ENCODE measurements at places on chromosomes 7 and 10. TPM values are rescaled to one million over a fixed set of nuclear protein-coding genes. Genes with fewer than 3 reads are reported as not detected.

- H3K4me1 ChIP-seq, result no peaks in the 10 kb centered on the region
- no peak overlapping the region for H3K27ac ChIP-seq
- H3K36me3 ChIP-seq, result no peaks in the 10 kb centered on the region
- no peak overlapping the region for H3K4me3 ChIP-seq
- H3K27me3 ChIP-seq, result no peaks in the 10 kb centered on the region
These were observed 13.1 kb upstream of the GOT1 start for GRCh38 chr10:99443500-99443899.

SERPINE1 gene
- total RNA-seq, result 13.0 TPM

- H3K27me3 ChIP-seq, result no peaks in the 10 kb centered on the region
- no peak overlapping the region for H3K27ac ChIP-seq
- H3K36me3 ChIP-seq, result peaks cover 6% of the 10 kb centered on the region
These were observed 61.8 kb upstream of the SDK1 start for GRCh38 chr7:3239291-3239691.

DNA sequence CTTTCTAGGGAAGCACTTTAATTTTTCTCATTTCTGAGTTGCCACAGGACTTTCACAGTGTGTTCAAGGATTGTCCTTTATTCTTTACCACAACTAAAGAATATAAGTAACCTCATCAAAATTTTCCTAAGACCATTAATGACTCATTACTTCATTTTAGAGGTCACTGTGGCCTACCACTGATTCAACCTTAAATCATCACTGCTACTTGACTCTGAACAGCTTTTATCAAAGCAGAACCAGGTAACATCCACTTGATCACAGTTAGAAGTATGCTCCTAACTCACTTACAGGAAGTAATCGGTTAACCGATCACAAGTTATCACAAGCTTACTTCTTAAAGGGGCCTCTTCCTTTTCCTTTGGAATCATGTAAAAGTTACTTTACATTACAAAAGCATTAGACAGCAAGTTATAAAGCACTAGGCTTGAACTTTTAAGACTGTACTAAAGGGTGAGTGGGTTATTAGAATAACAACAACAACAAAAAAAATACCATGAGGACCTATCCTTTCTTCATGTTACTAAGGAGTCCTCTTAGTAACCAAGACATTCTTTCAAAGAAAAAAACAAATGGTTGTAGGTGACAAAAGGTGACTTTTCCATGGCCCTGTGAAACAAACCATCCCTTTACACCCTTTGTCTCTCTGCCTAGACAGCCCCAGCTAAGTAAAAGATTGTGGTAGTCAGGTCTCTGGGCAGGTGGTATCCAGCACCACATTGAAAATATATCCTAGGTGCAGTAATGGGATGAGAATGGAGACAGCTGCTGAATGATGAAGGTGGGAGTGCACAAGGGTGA, 40.0 kb upstream of the PDK4 start:
- DNase-seq, result no peak
- no peak overlapping the region for H3K27ac ChIP-seq
- 0 out of 2 replicates have a peak, but pooled peaks cover 4% of the 10 kb centered on the region for H3K4me1 ChIP-seq
- no peak overlapping the region for H3K4me3 ChIP-seq

DNA sequence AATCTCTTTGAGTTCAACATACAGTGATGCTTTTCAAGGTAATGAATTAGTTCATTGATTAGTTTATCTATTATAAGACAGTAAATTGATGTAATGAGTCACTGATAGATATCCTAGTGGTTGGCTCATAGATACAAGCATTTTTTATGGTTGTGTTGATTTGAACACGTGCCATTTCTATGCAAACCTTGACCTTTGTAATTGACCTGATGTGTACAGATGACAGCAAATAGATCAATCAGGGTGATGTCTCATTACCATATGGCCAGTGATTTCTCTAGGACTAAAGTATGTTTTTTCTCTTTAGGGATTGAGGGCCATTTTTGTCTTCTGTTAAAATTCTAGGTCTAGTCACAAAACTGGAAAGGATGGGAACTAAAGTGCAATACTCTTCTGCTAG, 760.3 kb upstream of the GALNT17 start:
- H3K4me1 ChIP-seq, result no peaks in the 10 kb centered on the region
- no peak overlapping the region for H3K27ac ChIP-seq
- DNase-seq, result no peak
- H3K4me3 ChIP-seq, result no peak overlapping the region

HABP2 gene
- total RNA-seq, result not detected

HOXA13 gene
- total RNA-seq, result not detected

DNA sequence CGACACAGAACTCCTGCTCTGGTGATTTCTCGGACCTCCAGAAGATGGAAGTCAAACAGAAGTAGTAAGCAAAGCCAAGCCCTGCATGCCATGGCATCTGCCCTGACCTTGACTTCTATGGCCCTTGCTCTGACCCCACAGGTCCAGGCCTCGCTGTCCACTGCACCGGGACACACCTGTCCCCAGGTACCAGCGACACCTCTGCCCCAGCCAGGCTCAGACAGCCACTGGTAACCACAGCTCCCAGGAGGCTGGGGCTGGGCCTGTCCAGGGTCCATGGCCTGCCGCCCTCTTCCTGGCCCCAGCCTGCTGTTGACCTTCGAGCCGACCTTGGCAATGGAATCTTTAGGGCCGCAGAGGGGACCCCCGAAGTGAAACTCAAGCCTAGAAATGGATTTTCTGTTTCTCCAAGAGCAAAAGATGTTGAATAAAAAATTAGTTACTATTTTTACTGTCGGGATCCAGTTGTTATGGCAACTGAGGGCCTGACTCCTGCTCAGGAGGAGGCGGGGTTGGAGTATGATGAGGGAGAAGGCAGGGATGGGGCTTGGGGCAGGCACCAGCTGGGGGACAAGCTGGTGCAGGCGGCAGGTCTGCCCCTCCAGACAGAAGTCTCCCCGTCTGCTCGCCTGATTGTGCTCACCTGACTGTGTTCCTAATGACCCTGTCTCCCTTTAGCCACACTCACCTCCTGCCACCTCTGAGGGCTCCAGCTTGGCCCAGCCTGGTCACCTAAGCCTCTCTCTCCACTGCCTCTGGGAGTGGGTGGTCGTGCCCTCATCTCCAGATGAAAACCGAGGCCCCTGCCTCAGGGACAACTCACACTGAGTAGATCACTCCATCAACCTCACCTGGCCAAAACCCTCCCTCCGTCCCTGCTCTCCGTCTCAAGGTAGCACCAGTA, 4.1 kb upstream of the MMD2 start:
- H3K27ac ChIP-seq, result no peak overlapping the region
- peaks cover 5% of the 10 kb centered on the region for H3K27me3 ChIP-seq
- no peaks in the 10 kb centered on the region for H3K36me3 ChIP-seq
- no peaks in the 10 kb centered on the region for H3K4me1 ChIP-seq

DNA sequence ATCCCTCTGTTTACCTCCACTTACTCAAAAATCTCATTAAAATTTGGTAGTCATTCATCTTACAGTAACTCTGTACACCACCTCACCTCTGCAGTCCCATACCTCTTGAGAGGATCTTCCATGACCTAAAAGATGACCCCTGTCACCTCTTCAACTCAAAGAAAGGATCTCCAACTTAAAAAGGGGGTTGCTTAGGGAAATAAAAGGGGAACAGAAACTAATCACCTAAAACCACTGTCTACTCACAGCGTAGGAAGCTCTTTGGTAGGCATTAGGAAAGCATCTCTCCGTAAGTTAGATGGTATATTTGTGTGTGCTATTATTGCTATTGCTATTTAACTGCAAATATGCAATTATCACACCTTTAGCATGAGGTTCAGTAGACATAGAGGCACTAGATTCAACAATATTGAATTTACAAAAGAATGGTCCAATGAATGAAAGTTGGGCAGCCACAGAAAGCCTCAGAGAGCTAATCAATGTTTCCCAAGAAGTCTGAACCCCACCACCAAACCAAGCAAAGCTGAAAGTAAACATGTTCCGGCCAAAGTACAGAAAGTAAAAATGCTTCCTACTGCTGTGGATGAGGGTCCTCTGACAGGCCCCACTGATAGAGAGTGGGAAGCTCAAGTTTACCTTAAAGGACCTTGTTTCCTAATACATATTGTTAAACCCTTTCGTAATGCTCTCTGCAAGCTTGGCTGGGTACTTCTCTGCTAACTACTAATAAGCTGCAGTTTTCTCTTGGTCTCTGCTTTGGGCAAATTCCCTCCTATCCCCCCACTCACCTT, 105.8 kb downstream of the GRM8 start:
- no peaks in the 10 kb centered on the region for H3K36me3 ChIP-seq
- no peaks in the 10 kb centered on the region for H3K4me1 ChIP-seq
- H3K27me3 ChIP-seq, result no peaks in the 10 kb centered on the region
- DNase-seq, result no peak

PLEKHS1 gene
- total RNA-seq, result not detected

DNA sequence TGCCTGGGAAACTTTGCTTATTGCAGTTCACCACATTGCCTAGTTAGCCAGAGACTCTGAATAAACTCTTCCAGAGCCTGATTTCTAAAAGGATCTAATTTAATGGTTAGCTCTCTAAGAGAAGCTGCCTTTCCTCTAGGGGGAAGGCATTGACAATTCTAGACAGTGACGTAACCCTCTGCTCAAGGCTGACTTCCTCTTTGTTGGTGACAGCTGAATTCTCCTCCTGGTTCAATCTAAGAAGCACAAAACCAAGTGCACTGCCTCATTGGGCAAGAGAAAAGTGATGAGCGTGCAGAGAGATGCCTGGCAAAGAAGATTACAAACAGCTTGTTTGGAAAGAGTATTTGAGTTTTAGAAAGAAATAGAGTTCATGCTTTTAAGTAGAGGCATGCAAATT, 102.7 kb downstream of the MACC1 start:
- no peak for DNase-seq
- H3K4me3 ChIP-seq, result no peak overlapping the region
- no peaks in the 10 kb centered on the region for H3K36me3 ChIP-seq
- no peaks in the 10 kb centered on the region for H3K27me3 ChIP-seq

- H3K4me1 ChIP-seq, result no peaks in the 10 kb centered on the region
- H3K4me3 ChIP-seq, result no peak overlapping the region
- H3K36me3 ChIP-seq, result no peaks in the 10 kb centered on the region
- DNase-seq, result no peak
- H3K27me3 ChIP-seq, result no peaks in the 10 kb centered on the region
- no peak overlapping the region for H3K27ac ChIP-seq
These were observed 136.5 kb upstream of the NAMPT start for GRCh38 chr7:106421181-106421762.

- no peak overlapping the region for H3K27ac ChIP-seq
- no peak overlapping the region for H3K4me3 ChIP-seq
- no peak for DNase-seq
- H3K4me1 ChIP-seq, result no peaks in the 10 kb centered on the region
- no peaks in the 10 kb centered on the region for H3K36me3 ChIP-seq
These were observed 136.8 kb upstream of the YAE1 start for GRCh38 chr7:39429421-39429820.

DNA sequence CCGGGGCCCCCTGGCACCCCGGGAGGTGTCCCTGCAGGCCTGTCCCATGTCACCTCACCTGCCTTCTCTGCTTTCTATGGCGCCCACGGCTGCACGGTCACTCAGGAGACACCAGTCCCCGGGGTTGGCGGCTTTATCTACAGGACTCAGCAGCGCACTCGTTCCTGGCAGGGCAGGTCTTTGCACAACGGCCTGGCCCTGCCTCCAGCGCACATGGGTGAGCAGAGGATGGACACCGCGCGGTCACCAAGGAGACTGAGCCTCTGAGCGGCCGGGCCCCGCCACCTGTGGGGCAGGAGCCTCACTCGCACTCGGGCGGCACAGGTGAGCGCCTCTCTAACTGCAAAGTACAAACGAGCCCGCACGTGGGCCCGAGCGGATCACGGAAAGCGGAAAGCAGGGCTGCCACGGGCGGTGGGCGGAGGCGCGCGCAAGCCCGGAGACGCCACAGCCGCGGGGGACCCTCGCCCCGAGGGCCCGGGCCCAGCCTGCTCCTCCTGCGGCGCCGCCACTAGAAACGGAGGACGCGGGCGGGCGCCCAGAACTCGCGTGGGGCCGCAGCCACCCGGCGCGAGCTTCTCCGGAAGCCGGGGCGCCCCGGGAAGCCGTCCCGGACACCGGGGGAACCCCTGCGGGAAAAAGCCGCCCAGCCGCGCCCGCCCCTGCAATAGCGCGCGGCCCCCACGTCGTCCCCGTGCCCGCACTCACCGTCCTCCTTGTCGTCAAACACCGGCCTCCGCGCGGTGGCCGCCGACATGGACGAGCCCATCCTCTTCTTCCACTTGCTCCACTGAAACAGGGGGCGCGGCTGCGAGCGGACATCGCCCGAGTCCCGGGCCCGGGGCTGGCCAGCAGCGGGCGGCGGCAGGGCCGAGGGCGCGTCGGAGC, 642 bp downstream of the STK32C start:
- peak overlapping the region; percentile 93 for H3K4me3 ChIP-seq
- peaks cover 16% of the 10 kb centered on the region for H3K27me3 ChIP-seq
- H3K27ac ChIP-seq, result no peak overlapping the region
- peak; percentile 65 for DNase-seq
- no peaks in the 10 kb centered on the region for H3K4me1 ChIP-seq

- DNase-seq, result no peak
- no peak overlapping the region for H3K4me3 ChIP-seq
- no peak overlapping the region for H3K27ac ChIP-seq
- no peaks in the 10 kb centered on the region for H3K27me3 ChIP-seq
- H3K4me1 ChIP-seq, result peaks cover 2% of the 10 kb centered on the region
These were observed 107.8 kb downstream of the ADARB2 start for GRCh38 chr10:1629326-1630198.

SNCG gene
- 5.5 TPM for total RNA-seq

DNA sequence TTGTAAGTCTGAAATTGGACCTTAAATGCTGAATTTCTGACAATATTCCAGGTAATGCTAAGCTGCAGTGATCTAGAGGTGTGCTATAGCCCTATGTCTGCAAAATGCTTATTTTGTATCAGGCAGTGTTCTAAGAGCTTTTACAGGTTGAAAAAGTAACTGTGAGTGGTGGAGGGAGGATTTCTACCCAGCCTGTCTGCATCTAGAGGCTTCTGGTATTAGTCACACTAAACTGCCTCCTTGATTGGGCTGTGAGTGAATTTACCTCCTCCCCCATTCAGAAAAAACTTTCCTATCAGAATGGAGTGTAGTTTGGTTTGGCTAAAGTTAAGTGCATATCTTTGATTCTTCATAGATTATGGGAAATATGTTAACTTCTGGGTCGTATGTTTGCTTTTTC, 56.8 kb downstream of the BBS9 start:
- H3K36me3 ChIP-seq, result no peaks in the 10 kb centered on the region
- DNase-seq, result peak; percentile 34
- no peaks in the 10 kb centered on the region for H3K27me3 ChIP-seq
- peak overlapping the region; percentile 35 for H3K4me3 ChIP-seq
- H3K27ac ChIP-seq, result no peak overlapping the region

TWIST1 gene
- not detected for total RNA-seq

- H3K4me3 ChIP-seq, result no peak overlapping the region
- H3K36me3 ChIP-seq, result peaks cover 2% of the 10 kb centered on the region
- H3K27ac ChIP-seq, result no peak overlapping the region
- no peak for DNase-seq
These were observed 217.0 kb upstream of the CTBP2 start for GRCh38 chr10:125377368-125377767.

GRCh38 chr10:34613491-34613890, 201.6 kb downstream of the PARD3 start:
- no peak for DNase-seq
- H3K27ac ChIP-seq, result no peak overlapping the region
- no peak overlapping the region for H3K4me3 ChIP-seq
- no peaks in the 10 kb centered on the region for H3K4me1 ChIP-seq
- no peaks in the 10 kb centered on the region for H3K27me3 ChIP-seq

GRCh38 chr10:1120801-1121211, 64.6 kb downstream of the WDR37 start:
- no peaks in the 10 kb centered on the region for H3K27me3 ChIP-seq
- no peak overlapping the region for H3K4me3 ChIP-seq
- H3K27ac ChIP-seq, result no peak overlapping the region

CEP55 gene
- total RNA-seq, result 17.8 TPM

FGL2 gene
- not detected for total RNA-seq

STEAP1 gene
- 4.1 TPM for total RNA-seq

MMD2 gene
- 0.11 TPM for total RNA-seq

- H3K27me3 ChIP-seq, result no peaks in the 10 kb centered on the region
- no peak for DNase-seq
- H3K27ac ChIP-seq, result no peak overlapping the region
- no peaks in the 10 kb centered on the region for H3K36me3 ChIP-seq
These were observed 96.3 kb downstream of the CPED1 start for GRCh38 chr7:121084748-121085336.
